ENCODE measurements at places on chromosomes 6 and 20.

GRCh38 chr6:49662892-49663261 is 26.2 kb upstream of the RHAG start:
- no peak for DNase-seq

- no peak for DNase-seq
Observed at GRCh38 chr6:93496548-93496947, 77.2 kb upstream of the EPHA7 start.

- no peak for DNase-seq
Observed at GRCh38 chr6:164206807-164207423, 792.4 kb downstream of the QKI start.

DNA sequence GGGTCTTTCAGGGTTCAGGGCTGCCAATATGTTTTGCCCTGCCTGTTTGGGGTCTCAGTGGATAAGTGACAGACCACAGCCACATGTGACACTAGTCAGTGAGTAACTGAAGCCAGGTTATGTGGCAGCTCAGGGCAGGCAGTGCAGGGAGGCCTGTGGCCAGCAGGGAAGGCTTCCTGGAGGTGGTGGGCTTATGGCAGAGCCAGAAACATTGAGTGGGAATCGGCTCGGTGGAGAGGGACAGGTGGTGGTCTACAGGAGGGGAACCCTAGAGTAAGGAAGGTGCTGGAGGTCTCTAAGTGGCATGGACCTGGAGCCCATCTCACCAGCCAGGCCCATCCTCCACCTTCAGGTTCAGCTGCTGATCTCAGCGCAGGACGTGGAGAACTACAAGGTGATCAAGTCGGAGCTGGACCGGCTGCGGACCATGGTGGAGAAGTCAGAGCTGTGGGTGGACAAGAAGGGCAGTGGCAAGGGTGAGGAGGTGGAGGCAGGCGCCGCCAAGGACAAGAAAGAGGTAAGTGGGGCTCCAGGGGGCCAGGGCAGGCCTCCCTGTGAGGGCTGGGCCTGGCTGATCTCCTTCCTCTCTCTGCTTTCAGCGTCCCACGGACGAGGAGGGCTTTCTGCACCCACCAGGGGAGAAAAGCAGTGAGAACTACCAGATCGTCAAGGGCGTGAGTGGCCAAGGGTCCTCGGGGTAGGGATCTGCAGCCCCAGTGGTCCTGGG is 34.9 kb downstream of the UQCC2 start:
- no peak for DNase-seq

DNA sequence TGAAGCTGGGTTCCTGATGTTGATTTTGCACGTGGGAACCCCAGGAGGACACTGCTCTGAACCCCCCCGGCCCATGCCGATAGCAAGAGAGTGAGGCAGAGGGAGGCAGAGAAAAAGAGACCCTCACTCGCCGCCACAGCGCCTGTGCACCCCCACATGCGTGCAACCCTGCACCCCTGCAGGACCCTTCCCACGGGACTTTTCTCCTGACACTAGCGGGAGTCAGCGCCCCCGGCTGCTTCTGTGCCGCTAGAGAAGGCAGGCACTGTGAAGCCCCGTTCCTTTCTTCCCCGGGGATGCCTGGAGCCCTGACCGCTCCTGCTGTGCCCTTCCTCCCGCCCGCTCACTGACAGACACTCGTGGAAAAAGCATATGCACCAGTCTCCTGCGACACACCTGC is 67.4 kb downstream of the GMPR start:
- DNase-seq = no peak

- DNase-seq = no peak
Observed at GRCh38 chr6:157579467-157580031, 198.6 kb downstream of the ZDHHC14 start.

DNA sequence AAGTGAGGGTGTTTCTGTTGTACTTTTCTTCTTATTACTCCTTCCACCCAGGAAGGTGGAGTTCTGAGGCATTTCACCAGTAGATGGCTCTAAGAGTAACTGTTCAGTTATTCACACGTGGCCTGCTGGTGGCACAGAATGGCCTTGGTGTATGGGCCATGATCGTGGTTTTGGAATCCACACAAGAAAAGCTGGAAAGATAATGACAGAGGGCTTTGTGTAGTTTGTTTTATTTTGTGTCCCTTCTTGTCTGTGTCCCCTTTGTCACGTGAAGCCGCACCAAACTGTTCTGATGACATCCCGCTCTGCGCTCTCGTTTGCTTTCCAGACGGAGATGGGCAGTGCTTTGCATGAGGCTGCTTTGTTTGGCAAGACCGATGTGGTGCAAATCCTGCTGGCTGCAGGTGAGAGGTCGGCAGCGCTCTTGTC is 93.4 kb downstream of the ANKS1A start:
- DNase-seq = no peak

DNA sequence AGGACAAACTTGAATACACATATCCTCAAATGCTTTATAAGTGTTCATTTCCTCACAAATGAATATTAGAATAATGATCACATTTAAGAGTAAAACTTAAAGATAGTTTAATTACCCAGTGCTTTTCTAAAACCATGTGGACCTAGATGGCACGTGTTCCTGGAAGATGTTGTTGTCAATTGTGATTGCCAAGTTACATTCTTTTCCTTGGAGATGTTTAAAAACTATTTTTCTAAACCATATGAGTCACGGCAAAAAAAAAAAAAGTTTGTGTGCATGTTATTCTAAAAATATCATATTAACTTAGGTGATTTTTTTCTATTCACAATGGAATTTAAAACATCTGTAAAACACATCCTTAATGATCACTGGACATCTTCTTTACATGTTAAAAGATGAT is 51.1 kb downstream of the RCAN2 start:
- DNase-seq = no peak

- DNase-seq = no peak
Observed at GRCh38 chr20:49215232-49215631, 4.0 kb upstream of the DDX27 start.

DNA sequence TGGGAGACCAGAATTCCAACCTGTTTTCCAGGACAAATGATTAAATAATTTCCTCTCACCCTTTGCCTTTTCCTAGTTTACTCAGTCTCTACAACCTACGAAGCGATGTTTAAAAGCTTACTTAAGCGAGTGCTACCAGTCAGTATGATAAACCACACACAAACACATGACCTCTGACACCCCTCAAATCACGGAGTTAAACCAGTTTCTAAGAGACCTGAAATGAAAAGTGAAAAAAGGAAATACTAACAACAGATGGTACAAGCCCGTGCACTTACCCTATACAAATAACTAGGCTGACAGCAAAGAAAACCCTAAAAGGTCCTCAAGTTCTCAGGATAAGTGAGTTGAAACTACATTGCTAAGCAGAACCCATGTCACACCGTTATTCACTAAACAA is 7.7 kb downstream of the TNFRSF21 start:
- DNase-seq = no peak

Measured in NCI-H2107 (cell line).